Uterus (tissue), 4 donors: ENCODE measurements at places on chromosomes 2 and 18. TPM values are rescaled to one million over a fixed set of nuclear protein-coding genes. Genes with fewer than 3 reads are reported as not detected.

RNU2-63P gene
- total RNA-seq, result not detected

UCN gene
- 8.5 TPM for total RNA-seq

DNA sequence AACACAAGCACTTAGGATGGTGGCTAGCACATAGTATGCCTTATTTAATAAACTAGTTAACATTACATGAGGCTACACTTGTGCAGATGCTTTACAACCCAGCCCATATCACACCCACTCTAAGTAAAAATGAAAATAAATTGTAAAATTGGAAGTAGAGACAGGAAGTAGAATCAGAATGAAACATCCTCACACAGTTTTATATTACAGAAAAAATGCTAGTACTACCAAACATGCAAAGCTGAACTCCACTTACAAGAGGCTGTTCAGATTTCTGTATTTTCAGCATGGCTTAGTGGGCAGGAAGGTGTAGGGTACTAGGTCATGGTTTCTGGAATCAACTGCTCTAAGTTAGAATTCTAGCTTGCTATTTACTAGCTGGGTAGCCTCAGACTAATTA is 18.2 kb upstream of the CRIM1 start:
- no peak overlapping the region for H3K27ac ChIP-seq
- H3K27me3 ChIP-seq, result no peaks in the 10 kb centered on the region
- H3K4me3 ChIP-seq, result no peak overlapping the region
- no peaks in the 10 kb centered on the region for H3K4me1 ChIP-seq
- no peaks in the 10 kb centered on the region for H3K36me3 ChIP-seq

DNA sequence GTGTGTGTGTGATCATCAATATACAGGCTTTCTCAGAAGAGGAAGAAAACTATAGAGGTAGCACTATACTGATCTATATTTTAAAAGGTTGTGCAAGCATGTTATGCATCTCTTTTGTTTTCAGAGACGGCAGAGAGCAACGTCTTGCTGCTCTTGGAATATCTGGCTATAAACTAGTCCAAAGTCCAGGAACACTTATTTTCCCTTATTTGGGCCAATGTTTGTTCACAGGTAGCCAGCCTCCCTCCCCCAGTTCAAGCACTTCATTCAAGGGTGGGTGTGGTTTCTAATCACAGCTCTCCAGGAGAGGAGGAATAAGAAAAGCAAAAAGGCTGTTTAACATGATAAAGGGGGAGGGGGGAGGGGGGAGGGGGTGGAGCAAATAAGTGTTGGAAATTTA is 4.2 kb downstream of the FZD5 start:
- DNase-seq, result no peak
- no peaks in the 10 kb centered on the region for H3K27me3 ChIP-seq
- H3K4me3 ChIP-seq, result no peak overlapping the region
- H3K4me1 ChIP-seq, result no peaks in the 10 kb centered on the region
- H3K27ac ChIP-seq, result no peak overlapping the region

DNA sequence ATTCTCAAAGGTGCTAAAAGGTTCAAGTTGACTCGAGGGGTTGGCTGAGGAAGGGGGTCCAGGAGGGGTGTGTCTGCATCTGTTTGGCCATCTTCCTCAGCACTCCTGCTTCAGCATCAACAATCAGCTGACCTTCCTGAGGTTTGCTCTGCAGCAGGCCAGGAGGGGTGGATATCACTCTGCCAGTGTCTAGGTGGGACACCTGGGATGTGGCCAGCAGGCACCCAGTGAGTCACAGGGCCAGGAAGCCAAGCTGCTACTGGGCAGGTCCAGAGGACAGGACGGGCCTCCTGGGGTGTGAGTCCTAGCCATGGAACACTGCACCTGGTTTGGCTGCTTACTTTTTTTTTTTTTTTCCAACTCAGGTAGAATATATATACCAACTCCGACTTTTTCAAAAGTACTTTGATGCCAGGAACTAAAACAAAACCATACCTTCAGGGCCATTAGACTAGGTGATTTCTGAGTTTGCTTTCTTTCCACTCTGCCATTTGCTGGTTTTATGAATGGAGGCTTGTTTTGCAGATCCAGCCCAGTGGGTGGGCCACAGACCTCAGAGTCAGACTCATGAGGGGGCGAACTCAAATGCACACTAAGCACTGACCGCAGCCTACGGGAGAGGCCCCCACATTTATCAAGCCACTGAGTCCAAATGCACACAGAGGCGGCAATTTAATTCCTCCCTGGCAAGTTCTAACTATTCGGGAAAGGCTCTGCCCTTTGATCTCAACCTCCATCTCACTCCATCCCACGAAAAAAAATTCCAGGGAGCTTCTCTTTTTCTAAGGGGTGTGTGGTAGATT is 76.0 kb downstream of the UXS1 start:
- H3K4me3 ChIP-seq, result no peak overlapping the region
- no peaks in the 10 kb centered on the region for H3K27me3 ChIP-seq
- H3K4me1 ChIP-seq, result no peaks in the 10 kb centered on the region
- no peaks in the 10 kb centered on the region for H3K36me3 ChIP-seq
- H3K27ac ChIP-seq, result no peak overlapping the region

CMPK2 gene
- total RNA-seq, result 6.7 TPM

HRH4 gene
- total RNA-seq, result 0.12 TPM

DNA sequence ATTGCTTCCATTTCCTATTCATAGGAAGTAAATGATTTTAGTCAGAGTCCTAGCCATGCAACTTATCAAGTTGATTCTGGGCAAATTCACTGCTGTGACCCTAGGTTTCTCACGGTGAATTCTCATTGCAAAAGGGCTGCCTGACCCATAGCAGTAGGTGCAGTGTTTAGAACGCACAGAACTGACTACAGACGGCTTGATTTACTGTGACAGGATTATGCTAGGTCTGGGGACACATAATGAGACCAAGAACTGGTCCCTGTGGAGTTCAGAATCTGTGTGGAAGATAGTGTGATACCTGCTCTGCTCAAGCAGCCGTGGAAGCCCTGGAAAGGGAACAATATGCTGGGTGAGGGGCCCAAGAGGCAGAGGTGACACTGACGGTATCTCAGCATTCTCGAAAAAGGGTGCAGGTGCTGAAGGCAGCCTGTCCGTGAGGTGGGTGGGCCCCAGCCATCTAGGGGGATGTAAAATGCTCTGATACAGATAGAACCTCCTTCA is 46.4 kb downstream of the ABCG8 start:
- no peaks in the 10 kb centered on the region for H3K27me3 ChIP-seq
- no peak overlapping the region for H3K4me3 ChIP-seq
- no peaks in the 10 kb centered on the region for H3K36me3 ChIP-seq
- H3K27ac ChIP-seq, result no peak overlapping the region

DNA sequence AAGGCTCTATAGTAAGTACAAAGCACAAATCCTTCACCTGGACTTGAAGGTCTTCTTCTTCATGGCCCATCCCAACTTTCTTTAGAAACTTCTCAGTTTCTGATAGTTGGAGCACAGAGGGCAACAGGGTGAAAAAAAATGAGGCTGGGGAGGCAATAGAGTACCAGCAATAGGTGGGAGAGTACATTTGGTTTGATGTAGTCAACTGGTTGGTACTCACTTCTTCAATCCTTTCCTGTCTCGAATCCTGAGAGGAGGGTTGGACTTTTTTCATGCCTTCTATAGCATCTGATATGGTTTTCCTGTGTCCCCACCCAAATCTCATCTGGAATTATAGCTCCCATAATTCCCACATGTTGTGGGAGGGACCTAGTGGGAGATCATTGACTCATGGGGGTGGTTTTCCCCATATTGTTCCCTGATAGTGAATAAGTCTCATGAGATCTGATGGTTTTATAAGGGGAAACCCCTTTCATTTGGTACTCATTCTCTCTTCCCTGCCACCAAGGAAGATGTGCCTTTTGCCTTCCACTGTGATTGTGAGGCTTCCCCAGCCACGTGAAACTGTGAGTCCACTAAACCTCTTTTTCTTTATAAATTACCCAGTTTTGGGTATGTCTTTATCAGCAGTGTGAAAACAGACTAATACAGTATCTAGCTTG is 75.9 kb upstream of the LCLAT1 start:
- no peak overlapping the region for H3K27ac ChIP-seq
- H3K4me1 ChIP-seq, result no peaks in the 10 kb centered on the region
- H3K4me3 ChIP-seq, result no peak overlapping the region
- H3K36me3 ChIP-seq, result no peaks in the 10 kb centered on the region
- DNase-seq, result no peak

VWA3B gene
- not detected for total RNA-seq

MEP1B gene
- total RNA-seq, result not detected

DNA sequence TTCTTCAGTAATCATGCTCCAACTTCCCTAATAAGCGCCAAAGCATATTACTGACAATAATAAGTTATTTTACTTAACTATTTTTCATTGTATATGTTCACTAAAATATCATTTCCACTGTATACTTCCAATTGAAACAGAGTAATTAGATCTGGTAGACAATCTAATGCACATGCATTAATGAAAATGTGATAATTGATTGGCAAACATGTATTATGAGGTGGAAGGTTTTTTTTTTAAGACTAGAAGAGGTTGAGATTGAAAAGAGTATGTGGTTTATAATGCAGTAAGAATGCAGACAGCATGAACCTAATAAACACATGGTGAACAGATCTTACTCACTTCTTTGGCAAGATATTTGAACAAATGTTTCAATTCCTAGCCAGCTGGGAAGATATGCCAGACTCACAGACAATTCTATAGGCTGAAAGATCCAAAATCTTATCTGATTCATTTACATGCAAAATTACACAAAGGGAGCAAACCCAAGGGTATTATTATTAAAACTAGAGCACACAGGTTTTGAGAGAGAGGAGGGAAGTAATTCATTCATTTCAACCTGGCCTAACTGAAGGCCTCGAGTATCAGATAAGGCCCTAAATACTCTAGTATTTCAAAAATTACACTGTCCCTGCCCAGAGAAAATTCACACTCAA is 2.8 kb downstream of the NCKAP1 start:
- peaks cover 30% of the 10 kb centered on the region for H3K4me1 ChIP-seq
- no peak for DNase-seq
- H3K36me3 ChIP-seq, result no peaks in the 10 kb centered on the region
- H3K27me3 ChIP-seq, result no peaks in the 10 kb centered on the region
- peak overlapping the region; percentile 97 for H3K27ac ChIP-seq

NOSTRIN gene
- total RNA-seq, result 27.5 TPM

ANO7 gene
- total RNA-seq, result not detected

DNA sequence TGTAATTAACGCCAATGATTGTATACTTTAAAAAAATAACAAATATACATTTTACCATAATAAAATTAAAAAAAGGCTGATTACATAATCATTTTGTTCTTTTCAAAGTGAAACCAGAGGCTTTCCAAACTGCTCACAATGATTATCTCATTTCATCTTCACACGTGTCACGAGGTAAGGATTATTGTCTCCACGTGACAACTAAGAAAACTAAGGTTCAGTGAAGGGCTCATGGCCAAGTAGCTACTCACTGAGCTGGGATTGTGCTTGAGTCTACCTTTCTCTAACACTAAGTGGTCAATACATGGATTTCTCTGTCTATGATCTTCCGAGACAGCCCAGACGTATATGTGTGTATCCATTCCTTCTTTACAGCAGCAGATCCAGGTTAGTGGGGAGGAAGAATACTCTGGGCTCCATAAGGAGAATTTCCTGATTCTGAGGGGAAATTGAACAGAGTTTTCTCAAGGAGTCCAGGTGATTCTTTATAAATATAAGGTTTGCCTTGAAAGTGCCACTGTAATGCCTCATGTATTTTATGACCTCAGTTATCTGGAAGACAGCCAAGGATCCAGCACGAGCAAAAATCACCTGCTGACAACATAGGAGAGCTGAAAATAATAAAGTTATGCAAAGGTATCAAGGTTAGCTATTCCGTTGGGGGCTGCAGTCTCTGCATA is 25.6 kb upstream of the ACSL3 start:
- H3K4me1 ChIP-seq, result no peaks in the 10 kb centered on the region
- H3K27me3 ChIP-seq, result no peaks in the 10 kb centered on the region
- no peak overlapping the region for H3K4me3 ChIP-seq

DNA sequence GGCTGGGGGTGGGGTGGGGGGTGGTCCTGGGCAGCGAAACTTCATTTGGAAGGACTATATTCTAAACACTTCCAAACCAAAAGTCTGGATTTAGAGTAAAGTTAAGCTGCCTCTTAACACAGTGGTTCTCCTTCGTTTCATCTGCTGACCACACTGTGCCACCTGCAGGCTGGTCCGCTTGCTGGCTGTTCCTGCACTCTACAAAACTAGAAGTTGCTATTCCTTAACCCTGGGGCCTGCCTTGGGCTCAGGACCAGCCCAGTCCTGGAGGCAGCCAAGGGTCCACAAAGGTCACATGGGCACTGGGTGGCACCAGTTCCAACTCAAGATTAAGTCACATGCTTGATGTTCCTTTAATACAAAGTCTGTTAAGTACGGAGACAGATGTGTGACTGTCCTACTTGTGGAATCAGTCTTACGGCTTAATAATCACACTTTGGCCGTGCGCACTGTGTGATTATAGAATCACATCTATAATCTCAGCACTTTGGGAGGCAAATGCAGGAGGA is 195.4 kb downstream of the FAM210A start:
- H3K4me1 ChIP-seq, result peaks cover 6% of the 10 kb centered on the region
- peak overlapping the region; percentile 67 for H3K27ac ChIP-seq
- H3K36me3 ChIP-seq, result no peaks in the 10 kb centered on the region
- DNase-seq, result no peak

DYNC1I2 gene
- total RNA-seq, result 165 TPM

DCC gene
- not detected for total RNA-seq

PAX3 gene
- total RNA-seq, result not detected

- DNase-seq, result no peak
- H3K27me3 ChIP-seq, result no peaks in the 10 kb centered on the region
- no peak overlapping the region for H3K4me3 ChIP-seq
- H3K36me3 ChIP-seq, result no peaks in the 10 kb centered on the region
- H3K27ac ChIP-seq, result no peak overlapping the region
- H3K4me1 ChIP-seq, result no peaks in the 10 kb centered on the region
Observed at GRCh38 chr18:79299711-79300110, 96.0 kb upstream of the NFATC1 start.
